ENCODE measurements at places on chromosomes 6 and 20.

GRCh38 chr20:57433657-57434389, 42.6 kb downstream of the RBM38 start:
- no peak for DNase-seq

DNA sequence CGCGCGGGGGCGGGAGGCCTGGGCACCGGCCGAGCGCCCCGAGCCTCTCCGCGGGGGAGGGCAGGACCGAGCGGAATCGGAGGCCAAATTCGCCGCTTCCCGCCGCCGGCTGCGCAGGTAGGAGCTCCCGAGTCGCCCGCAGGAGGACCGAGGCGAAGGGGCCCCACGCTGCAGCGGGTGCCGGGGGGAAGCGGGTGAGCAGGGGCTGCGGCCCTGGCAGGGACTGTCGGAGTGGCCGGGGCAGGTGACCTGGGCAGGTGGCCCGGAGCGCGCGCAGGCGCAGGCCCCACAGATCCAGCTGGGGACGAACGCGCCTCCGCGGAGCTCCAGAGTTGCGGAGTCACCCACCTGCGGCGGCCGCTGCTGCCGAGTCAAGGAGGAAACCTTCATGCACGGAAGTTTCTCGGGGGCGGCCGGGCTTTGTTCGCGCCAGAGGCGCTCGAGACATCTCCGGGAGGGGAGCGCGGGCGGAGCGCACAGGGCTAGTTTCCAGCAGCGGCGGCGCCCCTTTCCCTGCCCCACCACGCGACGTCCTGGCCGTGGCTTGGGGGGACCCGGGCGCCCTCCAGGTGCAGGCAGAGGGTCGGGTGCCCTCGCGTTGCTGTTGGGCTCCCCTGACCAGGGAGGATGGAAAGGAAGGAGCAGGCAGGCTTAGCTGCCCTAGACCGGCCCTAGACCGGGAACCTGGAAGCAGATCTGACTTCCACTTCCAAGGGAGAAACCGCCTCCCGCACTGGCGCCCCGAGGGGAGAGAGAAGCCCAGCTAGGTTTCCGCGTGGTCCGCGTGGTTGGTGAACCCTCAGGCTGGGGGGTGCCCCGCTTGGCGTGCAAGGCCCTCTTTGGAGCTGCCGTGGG, 590 bp downstream of the SLCO4A1 start:
- DNase-seq: peak; percentile 57

DNA sequence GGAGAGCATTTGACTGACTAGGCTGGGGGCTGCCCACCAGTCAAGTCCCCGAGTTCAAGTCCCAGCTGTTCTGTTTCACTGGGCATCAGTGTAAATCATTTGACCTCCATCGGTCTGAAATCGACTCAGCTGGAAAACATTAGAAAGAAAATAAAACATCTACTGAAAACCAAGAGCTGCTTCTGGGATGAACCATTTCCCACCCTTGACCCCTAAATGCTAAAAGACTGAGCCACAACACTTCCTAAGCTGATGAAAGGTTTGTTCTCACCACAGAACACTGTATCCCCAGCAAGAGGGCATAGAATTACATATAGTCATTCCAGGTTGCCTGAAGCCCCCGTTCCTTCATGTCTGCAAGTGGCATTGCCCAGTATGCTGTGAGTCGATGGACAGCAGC, 237.0 kb upstream of the TAB2 start:
- no peak for DNase-seq

GRCh38 chr6:25435416-25435985, 156.3 kb downstream of the CARMIL1 start:
- no peak for DNase-seq

GRCh38 chr6:91539456-91539855, 952.6 kb upstream of the MAP3K7 start:
- no peak for DNase-seq

- no peak for DNase-seq
Measured at GRCh38 chr6:150336708-150337107, 32.1 kb upstream of the IYD start.

GRCh38 chr6:130245267-130245666, 22.5 kb upstream of the SAMD3 start:
- DNase-seq: no peak

DNA sequence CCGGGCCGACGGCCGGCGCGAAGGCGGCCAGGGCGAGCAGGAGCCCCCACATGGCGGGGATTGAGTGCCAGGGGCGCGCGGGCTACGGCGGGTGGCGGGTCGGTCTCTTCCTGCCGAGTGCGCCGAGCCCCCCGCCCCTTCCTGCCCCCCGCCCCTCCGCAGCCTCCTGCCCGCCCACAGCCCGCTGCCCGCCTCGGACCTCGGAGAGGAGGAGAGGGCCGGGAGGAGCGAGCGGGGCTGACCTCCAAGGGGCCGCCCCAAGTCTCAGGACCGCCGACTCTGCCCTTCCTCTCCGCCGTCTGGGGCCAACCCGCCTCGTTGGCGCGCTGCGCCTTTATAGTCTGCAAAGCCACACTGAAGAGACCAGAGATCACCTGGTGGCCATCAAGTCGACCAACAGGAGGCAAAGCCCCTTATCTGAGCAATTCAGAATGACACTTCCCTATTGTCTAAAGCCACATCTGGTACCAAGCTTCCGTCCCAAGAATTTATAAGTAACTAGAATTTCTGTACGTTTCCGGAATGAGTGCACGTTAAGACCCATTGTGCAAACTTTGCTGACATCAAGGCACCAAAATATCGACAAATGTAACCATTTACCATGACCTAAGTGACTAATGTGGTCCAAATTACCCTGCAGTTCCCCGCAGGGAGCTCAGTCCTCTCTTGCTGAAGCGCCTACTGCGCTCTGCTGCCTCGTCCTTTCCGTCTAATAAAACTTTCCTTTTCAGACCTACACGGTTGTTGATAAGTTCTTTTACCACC, at the start of gene CPXM1:
Gene CPXM1 (minus strand): TSS at position 107 of the 765 bp plus-strand sequence. CDS start 55 bp downstream, at position 52.
- no peak for DNase-seq
